ENCODE measurements at places on chromosomes 12 and 14.

GRCh38 chr12:12384571-12385340, 27.9 kb downstream of the BORCS5 start:
- DNase-seq, result no peak

GRCh38 chr12:118166946-118167345, 31.0 kb downstream of the PEBP1 start:
- no peak for DNase-seq

DNA sequence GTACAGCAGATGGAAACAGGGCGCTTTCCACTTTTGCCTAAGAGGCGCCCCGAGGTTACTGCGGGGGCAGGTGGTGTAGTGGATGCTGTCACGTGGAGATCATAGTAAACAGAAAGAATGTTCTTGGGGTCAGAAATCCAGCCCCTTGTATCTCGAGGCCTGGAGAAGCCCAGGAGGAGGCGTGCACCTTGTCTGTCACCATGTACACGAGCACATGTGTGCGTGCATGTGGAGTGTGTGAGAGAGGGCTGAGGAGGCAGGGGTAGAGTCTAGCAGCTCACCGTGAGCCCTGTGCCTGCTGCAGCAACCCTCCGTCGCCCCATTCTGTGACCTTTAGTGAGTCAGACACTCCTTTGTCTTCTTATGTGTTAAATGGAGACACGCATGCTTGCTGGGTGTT, 59.0 kb downstream of the CACNA1C start:
- no peak for DNase-seq

DNA sequence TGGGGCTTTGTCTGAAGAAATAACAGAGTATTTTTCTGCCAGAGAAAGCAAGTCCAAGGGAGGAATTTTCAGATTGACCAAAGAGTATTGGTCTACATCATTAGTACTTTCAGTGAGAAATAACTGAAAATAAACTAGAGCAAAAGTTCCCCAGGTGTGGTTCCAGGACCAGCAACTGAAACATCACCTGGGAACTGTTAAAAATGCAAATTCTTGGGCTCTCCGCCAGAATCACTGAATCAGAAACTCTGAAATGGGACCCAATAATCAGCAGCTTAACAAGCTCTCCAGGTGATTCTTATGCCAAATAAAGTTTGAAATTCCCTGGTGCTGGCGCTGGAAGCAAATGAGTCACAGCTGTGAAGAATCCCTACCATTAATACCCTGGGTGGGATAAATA, 52.1 kb downstream of the EIF2S3B start:
- DNase-seq, result no peak

- DNase-seq, result no peak
These were observed 1.1 kb downstream of the SMIM10L1 start for GRCh38 chr12:11171969-11172675.

DNA sequence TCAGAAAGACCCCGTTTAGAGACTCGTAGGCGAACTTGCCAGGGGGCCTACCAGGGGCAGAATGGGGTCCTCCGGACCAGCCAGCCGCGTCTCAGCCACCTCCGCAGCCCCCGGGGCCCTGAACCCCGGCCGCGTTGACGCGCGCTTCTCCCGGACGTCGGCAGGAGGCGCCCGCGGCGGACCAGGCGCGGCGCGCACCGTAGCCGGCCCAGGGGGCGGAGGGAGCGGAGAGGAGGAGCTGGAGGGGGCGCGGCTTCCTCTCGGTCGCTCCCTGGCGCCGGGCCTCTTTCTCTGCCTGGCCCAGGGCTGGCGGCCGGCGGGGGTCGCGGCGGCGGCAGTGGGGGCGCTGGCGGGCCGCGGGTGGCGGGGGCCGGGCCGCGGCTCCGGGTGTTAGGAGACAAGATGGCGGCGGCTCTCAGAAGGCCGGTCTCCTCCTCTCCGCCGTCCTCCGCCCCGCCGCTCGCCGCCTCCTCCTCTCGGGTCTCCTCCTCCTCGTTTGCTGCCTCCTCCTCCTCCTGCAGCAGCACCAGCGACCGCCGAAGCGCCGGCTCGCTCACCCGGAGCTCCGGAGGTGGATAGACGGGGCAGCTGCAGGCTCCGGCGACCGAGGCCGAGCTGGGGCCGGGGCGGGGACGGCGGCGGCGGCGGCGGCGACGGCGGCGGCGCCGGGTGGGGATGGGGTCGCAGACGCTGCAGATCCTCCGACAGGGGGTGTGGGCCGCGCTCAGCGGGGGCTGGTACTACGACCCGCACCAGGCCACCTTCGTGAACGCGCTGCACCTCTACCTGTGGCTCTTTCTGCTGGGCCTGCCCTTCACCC, at the start of gene PCNX1:
PCNX1 (plus strand) TSS at position 284 of the 820 bp plus-strand sequence; CDS start at position 676, 392 bp downstream.
- no peak for DNase-seq

DNA sequence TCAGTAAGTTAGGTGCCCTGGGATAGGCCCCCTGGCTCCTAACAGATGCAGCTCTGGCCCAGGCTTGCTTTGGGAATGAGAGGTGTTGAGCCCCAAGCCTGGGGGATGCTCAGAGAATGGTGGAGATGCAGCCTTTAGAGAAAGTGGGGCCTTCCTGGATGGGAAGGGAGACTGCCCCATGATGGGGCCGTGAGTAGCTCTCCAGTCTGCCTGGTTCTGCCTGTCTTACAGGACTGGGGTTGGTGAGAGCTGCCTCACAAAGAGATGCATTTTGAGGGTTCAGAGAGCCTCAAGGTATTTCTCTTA, 523 bp upstream of the VRTN start:
- no peak for DNase-seq

DNA sequence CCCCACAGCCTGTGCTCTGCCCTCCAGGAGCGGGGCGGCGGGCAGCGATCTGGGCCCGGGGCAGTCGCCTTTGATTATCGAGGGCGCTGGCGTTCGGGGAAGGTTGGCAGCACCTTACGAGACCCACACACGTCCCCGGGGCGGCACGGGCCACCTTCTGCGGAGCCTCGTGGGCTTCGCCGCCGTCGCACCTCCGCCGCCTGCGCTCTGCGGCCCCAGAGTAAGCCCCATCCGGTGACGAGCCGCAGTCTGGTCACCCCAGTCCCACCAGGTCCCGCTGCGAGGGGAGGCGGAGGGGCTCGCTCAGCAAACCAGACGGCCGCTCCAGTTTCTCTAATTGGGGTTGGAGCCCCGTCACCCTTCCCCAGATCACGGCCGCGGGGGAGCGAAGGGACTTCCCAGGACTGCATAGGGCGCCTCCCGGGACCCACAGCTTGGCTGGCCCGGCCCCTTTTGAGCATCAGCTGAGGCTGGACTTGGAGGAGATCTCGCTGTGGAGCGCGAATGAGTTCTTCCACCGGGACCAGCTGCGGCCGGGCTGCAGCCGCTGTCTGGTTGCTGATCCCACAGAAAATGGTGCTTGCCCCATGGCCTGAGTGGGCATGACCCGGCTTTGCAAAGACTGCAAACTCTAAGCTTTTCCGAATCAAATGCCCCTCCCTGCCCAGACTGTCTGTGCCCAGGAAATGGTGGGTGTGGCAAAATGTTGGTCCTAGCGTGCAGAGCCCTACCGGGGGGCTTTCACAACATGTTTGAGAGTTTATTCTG, 560 bp downstream of the LGALS3 start:
- no peak for DNase-seq

GRCh38 chr12:56768424-56768823, 5.3 kb downstream of the HSD17B6 start:
- no peak for DNase-seq

DNA sequence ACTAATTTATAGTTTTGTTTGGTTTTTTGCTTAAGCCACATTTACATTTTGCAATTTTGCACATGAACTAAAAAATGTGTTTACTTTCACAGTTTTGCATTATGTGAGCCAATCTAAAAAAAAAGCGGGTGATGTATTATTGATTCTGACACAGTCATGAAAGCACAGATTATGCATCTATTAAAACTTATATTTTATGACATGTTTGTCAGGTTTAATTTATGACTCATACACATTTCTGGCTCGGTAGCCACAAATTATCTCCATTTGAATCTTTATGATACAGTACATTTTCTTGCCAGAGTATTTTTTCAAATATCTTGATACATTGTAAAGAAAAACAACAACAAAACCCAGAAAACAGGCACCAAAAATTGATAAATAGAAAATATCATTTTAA, 280.4 kb upstream of the GRIP1 start:
- no peak for DNase-seq

DNA sequence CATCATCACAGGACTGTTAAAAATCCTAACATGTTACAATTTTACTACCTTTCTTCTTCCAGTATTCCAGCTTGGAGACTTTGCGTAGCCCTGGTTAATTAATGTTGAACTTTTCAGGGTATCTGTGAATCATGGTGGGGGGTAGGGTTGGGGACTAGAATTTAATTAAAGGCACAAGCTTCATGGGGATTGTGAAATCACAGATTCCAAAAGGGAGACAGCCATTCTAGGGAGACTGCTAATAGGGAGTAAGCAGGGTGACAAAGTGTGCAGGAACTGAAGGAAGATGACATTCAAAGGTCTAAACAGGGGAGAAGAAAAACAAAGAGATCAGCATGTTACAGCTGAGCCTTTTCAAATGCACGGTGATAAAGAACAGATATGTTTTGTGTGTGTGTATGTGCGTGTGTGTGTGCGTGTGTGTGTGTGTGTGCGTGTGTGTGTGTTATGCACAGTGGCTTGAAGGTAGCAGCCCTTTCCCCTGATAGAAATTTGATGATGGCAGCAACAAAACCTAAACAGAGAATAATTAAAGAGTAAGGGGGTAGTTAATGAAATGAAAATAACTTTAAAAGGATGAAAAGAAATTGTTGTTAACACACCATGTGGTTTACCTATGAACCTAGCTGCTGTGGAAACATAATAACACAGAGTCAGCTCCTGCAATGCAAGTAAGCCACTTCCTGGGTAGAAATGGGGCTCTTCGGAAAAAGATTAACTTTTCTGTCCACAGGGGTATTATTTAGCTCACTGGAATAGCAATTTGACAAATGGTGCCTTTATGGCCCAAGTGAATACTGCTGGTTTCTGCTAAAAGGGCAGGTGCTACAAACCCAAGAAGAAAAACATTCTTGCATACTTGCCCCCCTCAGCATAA, 581.7 kb downstream of the DIO2 start:
- no peak for DNase-seq

DNA sequence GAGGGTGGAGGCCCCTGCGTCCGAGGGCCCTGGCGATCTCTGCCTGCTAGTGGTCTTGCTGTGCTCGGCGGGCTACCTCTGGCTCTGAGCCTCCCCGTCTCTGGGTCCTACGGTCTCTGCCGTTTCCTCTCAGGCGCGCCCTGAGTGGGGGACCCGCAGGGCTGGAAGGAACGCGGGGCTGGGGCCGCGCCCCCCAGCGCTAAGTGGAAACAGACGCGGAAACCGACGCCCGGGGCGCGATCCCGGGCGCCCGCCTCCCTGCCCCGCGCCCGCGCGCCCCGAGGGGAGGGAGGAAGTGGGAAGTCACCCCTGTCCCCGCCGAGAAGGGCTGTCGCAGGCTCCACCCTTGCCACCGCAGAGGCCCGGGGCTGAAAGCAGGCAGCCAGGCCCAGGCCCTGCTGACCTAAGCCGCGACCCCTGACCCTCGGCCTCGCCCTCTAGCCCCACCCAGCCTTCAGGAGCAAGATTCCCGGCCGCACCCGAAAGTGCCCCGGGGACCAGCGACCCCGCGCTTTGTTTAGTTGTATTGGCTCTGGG, 831 bp downstream of the CRIP1 start:
- no peak for DNase-seq

DNA sequence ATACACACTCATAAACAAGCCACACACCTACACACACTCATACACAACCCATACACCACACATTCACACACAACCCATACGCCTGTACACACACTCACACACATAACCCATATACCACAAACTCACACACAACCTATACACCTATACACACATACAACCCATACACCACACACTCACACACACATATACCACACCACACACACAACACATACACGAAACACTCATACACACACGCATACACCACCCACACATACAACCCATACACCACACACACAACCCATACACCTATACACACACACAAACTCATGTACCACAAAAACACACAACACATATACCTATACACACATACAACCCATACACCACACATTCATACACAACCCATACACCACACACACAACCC, 164.3 kb downstream of the TMEM121 start:
- no peak for DNase-seq

DNA sequence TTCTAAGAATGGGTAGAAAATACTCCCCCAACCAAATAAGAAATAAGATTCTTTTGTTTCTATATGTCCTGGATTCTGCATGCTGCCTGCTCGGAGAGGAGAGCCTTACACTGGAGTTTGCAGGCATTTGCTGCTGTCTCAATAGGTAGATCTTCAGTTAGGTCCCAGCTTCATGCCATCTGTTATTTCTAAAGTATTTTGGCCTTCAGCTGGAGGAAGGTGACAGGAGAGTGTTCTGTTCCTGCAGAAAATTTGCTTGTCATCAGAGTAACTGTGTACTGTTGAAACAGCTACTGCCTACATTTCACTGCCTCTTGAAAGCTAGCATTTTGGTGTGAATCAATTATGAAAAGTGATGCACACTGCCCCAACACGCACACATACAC, 966.9 kb downstream of the NRXN3 start:
- no peak for DNase-seq

- no peak for DNase-seq
These were observed 670 bp downstream of the DYRK2 start for GRCh38 chr12:67649261-67649569.

- no peak for DNase-seq
These were observed at the start of gene CCDC88C for GRCh38 chr14:91417120-91417982. Gene CCDC88C, minus strand, starts transcription at chr14:91417820. Its CDS starts 130 bp downstream, at chr14:91417690.

DNA sequence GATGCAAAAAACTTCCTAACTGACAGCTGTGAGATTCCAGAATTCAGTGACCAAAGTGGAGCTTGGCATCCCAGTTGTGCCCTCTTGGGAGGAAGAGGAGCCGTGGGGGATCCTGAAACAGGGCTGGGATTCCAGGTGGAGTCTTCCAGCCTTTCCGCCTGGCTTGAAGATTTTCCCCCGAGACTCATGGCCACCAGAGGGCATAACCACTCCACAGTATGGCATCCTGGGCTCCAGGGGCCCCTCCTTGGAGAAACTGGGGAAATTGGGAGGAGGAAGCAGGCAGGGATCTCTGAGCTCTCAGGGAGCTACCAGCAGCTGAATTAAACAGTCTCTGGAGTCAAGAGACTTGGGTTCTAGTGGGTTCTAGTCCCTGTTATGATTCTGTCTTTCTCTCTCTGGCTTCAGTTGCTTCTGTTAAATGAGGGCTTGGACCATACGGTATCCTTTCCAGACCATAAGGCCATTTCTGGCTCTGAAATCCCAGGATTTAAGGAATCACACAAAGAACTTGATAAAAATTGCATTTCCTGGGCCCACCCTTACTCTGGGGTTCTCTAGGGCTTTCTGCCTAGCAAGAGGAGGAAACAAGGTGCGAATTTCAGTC, 2.6 kb upstream of the TAMALIN start:
- DNase-seq, result no peak

DNA sequence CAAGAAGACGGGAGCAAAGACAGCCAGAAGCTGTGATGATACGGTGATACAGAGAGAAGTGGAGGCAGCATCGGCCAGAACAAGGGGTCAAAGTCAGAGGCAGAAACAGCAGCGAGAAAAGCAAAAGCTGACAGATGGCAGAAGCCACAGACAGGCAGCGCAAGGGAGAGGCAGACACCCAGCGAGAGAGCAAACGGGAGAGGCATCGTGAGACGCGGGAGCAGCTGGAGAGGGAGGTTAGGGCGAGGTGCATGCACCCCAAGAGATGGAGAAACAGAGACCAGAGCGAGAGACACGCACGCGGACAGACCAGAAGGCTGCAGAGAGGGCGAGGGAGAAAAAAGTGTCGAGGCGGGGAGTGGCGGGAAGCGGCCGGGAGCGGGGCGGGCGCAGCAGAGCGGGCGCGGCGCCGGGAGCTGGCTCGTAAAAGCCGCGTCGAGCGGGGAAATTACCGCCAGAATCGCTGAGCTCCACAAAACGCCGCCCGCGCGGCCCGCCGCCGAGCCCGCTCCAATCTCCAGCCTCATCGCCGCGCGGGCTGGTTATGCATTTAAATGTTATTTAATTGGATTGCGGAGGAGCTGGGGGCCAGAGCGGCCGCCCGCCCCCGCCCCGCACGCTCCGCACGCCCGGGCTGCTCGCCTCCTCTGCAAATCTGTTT, 15.6 kb downstream of the SMUG1 start:
- DNase-seq, result no peak
